ENCODE measurements at places on chromosomes 11 and 22.
A peak's percentile ranks its signal among the peaks of the same experiment; 100 is the strongest.

- DNase-seq, result no peak
These were observed 70.6 kb downstream of the PRMT3 start for GRCh38 chr11:20457934-20458680.

DNA sequence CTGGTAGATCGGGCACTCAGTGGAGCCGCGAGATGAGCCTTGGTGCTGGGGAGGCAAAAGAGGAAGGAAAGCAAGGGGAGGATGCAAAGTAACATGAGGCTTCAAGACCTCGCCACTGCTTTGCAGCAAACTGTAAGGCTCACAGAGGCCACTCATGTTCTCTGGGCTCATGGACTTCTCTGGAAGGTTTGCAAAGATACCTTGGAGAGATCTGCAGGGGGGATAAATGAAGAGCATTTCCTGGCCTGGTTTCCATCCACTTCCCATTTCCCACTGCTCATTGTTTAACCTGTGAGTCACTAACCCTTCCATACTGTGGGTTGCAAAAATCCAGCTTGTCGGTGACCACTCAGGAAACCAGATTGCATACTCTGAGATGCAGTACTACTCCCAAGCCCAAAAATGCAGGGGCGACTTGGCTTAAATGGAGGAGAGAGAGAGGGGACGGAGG lies 38.5 kb downstream of the OSBP2 start:
- no peak for DNase-seq

DNA sequence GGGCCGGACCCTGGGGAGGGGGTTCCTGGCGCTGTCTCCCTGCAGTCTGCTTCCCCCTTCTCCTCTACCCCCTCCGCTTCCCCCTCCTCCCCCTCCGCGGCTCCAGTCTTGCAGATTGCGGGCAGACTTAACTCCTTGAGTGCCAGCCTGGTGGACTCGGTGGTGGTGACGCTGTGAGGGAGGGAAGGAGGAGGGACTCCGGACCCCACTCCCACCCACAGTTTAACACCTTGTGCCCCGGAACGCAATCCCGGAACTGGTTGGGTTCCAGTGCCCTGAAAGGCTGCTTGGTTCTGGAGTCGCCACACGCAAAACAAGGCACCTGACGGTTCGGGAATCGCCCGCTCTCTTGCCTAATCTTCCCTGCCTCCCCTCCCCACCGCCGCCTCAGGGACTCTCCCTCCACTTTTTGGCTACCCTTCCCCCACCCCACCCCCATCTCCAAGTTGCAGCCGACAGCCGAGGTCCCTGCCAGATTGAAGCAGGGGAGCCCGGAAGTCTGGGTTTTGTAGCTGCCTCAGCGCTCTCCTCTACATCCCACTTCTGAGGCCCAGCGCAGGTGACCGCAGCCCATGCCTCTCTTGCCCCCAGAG lies 3.9 kb upstream of the BCL9L start:
- DNase-seq, result peak; percentile 84

DNA sequence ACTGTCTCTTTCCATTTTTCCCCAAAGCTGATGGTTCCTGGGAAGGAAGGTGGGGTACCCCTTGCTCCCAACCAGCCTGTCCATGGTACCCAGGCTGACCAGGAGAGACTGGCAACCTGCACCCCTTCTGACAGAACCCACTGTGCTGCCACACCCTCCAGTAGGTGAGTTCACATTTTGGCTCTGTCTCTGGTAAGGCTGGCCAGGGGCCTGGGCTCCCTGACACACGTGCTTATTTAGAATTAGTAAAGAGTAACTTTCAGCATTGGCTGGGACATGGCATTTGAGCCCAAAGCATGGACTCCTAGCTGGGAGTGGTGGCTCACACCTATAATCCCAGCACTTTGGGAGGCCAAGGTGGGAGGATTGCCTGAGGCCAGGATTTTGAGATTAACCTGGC lies 35.1 kb downstream of the ARHGAP1 start:
- DNase-seq, result no peak

- no peak for DNase-seq
These were observed 539 bp downstream of the EIF4ENIF1 start for GRCh38 chr22:31488988-31489617.

GRCh38 chr11:44766972-44767278 lies 40.2 kb downstream of the TSPAN18 start:
- no peak for DNase-seq

GRCh38 chr22:21055880-21056319 lies 10.2 kb downstream of the LRRC74B start:
- DNase-seq, result no peak

- DNase-seq, result no peak
These were observed 1.5 kb downstream of the LRRC75B start for GRCh38 chr22:24591286-24591830.

- DNase-seq, result no peak
These were observed 13.0 kb upstream of the EIF3D start for GRCh38 chr22:36541831-36542411.

DNA sequence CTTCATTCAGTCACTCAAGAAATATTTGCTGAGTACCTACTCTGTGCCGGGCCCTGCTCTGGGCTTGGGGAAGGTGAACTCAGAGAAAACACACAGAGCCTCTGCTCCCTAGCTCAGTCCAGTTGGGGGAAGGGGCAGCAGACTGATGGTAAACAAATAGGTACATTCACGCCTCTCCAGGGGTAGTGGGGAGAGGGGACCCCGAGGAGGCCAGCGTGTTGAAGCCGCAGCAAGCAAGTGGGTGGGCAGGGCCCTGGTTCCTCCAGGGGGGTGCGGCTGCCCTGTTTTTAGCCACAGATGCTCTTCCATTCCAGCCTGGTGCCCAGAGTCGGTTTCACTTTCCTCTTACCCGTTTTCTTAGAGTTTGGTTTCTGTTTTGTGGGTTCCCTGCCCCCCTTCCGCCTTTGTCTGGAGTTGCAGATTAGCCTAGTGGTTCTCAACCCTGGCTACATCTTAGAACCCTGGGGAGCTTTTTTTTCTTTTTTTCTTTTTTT lies 8.7 kb downstream of the DRAP1 start:
- DNase-seq, result no peak

GRCh38 chr11:66051766-66052663 lies at the start of gene SF3B2:
Gene SF3B2, plus strand, starts transcription at chr11:66052364. Its CDS starts 21 bp downstream, at chr11:66052385.
- peak; percentile 99 for DNase-seq

DNA sequence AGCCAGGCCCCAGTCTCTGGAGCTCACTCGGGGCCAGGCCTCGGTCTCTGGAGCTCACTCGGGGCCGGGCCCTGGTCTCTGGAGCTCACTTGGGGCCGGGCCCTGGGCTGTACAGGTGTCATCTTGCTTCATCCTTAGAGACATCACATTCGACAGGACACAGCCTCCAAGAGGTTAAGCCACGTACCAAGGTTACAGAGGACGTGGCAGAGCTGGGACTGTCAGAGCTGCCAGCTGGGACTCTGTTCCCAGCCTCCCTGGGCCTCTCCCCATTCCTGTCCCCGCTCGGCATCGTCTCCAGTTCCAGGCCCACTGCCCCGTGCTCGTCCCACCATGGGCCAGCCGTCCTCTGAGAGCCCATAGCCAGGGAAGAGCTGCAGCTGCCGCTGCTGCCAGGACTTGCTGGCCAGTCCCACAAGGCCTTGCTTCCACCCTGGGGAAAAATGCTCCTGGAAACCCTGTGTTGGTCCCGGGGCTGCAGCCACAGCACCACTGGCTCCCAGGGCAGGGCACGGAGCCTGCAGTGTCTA lies 19.6 kb downstream of the CABP7 start:
- DNase-seq, result no peak

DNA sequence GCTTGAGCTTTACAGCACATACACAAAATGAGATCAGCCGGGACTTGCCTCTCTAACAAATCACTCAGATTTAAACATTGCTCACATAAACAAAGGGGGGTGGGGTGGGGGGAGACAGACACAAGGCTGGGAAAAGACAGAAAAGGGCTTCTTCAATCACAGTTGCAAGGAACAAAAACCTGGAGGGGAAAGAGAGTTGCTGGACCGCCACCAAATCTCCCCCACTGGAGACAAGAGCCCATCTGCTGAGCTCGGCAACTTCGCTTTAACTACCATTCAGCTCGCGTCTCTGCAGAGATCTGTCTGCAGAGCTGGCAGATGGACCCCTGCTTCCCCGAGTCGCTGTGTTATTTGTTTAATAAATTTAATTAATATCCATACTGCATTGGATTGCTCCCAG lies 165.0 kb downstream of the RCN1 start:
- DNase-seq, result no peak

- DNase-seq, result no peak
These were observed 37.2 kb upstream of the ETS1 start for GRCh38 chr11:128624269-128625175.

DNA sequence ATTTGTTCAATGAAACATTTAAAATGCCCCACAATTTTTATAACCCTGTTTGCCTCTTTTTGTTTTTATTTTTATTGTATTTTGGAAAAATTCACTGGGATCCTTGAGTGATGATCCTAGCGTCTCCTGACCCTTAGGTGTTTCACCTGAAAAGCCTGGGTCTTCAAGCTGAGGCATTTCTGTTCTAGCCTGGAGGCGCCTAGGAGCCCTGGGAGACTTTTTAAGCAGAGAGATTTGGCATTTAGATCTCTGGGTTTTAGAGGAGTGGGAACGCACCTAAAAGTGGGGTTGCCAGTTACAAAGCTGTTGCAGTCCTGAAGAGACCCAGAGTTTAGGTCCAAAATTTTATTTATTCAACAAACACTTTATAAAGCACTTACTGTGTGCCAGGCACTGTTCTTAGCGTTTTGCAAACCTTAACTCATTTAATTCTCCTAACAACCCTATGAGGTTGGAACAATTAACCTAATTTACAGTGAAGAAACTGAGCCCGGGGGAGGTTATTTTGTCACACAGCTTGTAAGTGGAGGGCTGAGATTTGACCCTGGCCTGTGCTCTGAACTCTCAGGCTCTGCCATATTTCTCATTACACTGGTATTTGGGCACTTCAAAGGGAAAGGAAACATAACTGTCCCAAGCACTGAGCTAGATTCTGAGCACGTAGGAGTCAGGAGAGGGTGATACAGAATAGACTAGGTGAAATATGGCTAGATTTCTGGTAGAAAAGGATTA lies 834 bp upstream of the FADS1 start:
- no peak for DNase-seq

DNA sequence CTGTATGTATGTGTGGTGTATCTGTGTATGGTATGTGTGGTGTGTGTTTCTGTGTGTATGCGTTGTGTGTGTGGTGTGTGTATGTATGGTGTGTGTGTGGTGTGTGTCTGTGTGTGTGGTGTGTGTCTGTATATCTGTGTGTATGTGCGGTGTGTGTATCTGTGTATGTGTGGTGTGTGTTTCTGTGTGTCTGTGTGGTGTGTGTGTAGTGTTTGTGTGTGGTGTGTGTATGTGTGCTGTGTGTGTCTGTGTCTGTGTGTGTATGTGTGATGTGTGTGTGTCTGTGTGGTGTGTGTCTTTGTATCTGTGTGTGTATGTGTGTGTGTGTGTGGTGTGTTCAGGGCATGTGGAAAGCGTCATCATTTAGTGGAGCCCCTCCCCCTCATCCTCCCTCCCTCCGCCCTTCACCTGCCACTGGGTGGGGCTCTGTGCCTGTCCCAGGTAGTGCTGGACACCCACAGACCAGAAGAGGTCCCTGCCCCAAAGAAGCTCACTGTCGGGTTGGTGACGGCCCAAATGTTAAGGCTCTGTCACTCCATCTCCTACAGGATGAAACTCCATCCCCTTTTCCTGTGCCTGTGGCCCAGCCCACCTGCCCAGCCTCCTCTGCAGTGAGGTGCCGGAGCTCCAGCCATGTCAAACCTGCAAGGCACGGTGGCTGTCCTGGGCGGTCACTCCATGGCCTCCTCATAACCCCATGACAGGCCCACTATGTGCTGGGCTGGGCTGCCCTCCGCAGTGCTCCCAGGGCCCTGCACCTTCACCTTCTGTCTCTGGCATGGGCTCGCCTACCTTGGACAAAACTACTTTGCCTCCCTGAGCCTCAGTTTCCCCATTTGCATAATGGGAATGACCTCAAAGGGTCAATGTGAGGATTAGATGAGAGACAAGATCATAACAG lies 23.4 kb upstream of the SHISAL1 start:
- peak; percentile 13 for DNase-seq

DNA sequence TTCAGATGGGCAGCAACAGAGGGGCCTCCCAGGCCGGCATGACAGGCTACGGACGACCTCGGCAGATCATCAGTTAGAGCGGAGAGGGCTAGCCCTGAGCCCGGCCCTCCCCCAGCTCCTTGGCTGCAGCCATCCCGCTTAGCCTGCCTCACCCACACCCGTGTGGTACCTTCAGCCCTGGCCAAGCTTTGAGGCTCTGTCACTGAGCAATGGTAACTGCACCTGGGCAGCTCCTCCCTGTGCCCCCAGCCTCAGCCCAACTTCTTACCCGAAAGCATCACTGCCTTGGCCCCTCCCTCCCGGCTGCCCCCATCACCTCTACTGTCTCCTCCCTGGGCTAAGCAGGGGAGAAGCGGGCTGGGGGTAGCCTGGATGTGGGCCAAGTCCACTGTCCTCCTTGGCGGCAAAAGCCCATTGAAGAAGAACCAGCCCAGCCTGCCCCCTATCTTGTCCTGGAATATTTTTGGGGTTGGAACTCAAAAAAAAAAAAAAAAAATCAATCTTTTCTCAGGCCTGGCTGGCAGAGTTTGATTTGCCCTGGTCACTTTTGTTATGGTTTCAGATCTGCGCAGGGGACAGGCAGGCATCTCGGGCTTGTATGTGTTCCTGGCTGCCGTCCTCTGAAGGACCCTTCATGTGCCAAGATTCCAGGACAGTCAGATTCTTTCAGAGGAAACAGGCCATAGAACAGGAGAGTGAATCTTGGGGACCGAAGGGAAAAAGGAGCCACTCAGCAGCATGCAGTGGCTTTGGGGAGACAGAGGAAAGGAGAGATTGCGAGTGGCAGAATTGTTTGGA lies 5.3 kb downstream of the TAGLN start:
- DNase-seq, result no peak

DNA sequence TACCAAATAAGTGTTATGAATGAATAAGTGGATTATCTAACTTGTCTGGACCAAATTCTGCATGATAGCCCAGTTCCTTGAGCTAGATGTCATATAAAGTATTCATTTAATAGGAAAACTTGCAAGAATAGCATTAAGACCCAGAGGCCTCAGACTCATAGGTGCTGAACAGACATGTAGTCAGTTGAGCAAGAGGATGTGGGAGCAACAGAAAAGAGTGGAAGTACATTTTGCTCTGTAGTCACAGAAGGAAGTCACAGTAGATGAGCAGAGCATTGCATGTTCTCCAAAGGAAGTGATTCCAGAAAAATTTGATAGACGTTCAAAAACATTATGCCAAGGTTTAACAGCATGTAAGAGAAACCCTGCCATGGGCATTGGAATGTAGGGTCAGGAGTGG lies 9.5 kb downstream of the HOATZ start:
- DNase-seq, result no peak

DNA sequence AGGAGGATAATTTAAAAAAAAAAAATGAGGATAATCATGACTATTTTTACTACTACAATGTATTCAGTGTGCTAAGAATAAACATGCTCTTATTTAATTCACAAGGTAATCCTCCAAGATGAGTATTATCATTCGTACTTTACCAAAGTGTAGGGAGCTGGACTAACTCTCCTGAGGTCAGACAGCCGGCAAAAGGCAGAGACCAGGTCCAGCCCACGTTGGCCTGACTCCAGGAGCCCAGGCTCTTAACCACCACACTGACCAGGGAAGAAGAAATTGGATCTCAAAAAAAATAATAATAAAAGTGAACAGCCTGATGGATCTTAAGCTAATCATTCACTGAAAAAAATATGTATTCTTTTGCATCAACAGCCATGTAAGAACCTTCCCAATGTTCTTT lies 25.2 kb downstream of the PLAAT3 start:
- DNase-seq, result no peak

- DNase-seq, result no peak
These were observed 849 bp upstream of the APOBEC3B start for GRCh38 chr22:38981005-38981991.

Measured in NCI-H345 (cell line).